Activated CD4-positive, alpha-beta T cell treated with anti-CD3 and anti-CD28 coated beads for 24 hours (primary cell): ENCODE measurements at places on chromosomes 2 and 18.

GRCh38 chr2:41880561-41881243 lies 167.1 kb upstream of the PKDCC start:
- DNase-seq = no peak

GRCh38 chr18:30469091-30469490 lies 573.5 kb downstream of the DSC3 start:
- DNase-seq = no peak

DNA sequence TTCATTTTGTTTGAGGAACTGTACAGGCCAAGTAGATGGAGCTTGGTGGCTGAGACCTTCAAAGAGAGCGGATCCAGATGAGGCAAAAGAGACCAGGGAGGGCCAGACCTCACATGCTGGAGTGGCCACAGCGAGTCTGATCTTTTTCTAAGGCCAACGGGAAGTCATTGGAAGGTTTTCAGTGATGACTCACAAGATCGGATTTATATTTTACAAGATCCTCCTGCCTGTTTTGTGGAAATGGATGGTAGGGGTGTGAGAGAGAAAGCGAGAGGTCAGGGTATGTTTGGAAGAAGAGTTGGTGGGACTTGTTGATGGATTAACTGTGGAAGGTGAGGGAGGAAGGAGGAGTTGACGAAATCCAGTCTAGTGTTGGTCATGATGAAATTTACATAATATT lies 44.6 kb upstream of the TUBA3D start:
- DNase-seq = no peak

GRCh38 chr18:63292831-63293683 lies 26.5 kb downstream of the BCL2 start:
- no peak for DNase-seq

GRCh38 chr2:46528880-46529279 lies 49.5 kb downstream of the TMEM247 start:
- DNase-seq = no peak

- no peak for DNase-seq
Measured at GRCh38 chr2:111052621-111053020, 68.1 kb upstream of the BCL2L11 start.

GRCh38 chr18:68660354-68661183 lies 54.3 kb downstream of the TMX3 start:
- DNase-seq = no peak

GRCh38 chr2:179354739-179355537 lies 90.3 kb upstream of the SESTD1 start:
- no peak for DNase-seq

GRCh38 chr18:24112874-24113615 lies 25.8 kb upstream of the CABYR start:
- no peak for DNase-seq

DNA sequence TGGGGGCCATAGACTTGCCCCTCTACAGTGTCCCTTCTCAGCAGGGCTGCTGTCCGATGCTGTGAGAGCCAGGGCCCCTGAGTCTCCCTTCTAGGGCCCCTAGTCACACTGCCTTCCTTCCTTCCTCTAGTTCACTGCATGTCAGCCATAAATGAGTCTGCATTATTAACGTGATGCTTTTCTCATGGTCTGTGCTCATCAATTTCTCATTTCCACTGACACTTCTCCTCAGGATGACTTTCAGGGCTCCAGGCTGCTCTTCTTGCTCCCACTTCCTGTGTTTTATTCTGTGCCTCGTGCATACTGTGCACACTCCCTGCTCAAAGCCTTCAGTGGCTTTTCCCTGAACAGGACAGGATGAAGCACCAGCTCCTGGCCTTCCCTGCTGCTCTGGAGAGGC lies 146.5 kb downstream of the FAM210A start:
- DNase-seq = no peak

DNA sequence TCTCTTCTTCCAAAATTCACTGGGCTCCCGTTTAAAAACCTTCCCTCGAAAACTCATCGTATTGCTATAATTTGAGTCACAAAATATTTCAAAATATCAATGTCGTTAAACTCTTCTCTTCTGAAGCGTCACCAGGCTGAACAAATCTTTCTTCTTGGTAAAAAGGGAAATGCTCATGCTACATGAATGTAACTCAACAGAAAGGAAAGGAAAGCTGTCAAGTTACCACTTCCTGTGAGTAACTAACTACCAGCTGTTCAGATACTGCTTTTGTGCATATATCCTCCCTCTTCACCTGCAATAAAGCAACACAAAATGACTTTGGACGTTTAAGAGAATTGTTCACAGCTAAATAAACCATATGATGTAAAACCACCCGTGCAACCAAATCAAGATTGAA lies 95.4 kb downstream of the DOCK10 start:
- no peak for DNase-seq

GRCh38 chr2:45984366-45984765 lies 312.8 kb upstream of the EPAS1 start:
- DNase-seq = no peak

DNA sequence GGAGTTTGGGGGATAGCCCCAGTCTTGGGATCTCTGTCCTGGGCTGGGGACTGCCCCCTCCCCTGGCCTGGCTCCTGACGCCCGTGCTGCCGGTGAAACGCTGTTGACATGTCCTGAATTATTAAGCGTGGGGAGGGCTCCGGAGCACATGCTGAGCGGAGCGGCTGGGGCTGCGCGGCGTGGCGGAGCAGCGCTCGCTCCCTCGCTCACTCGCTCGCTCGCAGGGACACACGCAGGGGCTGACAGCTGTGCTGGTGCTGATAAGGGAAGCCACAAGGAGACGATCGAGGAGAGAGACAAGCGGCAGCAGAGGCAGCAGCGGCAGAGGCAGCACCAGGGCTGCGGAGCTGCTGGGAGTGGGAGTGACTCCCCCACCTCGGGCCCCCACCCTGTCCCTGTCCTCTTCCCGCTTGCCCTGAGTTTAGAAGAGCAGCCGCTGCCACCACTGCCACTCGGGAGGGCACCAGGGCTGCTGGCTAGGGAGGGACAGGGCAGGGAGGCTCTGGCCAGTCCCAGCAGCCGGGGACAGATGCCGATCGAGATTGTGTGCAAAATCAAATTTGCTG lies at the start of gene ASIC4:
Gene ASIC4 (plus strand): TSS at position 287 of the 566 bp plus-strand sequence. CDS start 243 bp downstream, at position 530.
- DNase-seq = no peak

DNA sequence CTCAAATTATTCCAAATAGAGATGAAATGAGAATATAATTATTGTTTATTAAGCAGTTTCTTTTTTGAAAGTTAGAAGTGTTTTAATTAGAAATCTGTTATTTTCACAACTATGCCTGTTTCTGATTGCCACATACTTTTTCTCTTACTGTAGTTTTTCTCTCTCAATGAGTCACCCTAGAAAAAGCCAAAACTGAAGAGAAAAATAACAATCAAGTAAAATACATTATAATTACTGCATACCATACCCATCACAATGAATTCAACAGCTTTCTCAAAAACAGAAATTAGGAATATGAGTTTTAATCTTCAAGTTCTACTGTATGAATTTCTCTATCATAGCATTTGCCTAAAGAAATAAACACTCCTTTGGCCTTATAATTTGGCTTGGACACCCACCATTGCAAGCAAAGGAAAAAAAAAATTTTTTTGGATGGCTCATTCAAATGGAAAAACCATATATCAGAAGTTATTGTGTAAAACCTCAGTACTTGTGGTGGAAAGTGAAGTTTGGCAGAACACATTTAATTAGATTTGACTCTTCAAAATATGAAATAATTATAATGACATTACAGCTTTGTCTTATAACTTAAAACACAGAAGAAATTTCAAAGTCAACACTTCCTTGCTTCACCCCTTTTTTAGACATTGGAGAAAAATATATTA lies 138.5 kb downstream of the DYM start:
- DNase-seq = no peak

DNA sequence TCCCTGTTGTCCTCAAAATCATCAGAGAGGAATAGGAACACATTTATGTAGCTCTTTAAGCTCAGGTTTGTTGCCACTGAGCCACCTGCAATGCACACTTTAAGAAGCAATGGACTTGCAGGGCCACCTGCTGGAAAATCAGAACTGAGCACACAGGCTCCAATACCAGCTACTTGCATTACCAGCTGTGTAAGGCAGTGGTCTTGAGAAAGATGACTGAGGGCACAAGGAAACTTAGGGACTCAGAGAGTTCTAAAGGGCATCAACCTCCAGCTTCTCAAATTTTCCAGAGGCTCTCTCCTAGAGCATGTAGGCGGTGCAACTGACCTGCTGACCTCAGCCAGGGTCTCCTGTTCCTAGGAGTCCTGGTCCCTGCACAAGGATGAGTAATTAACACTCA lies 2.5 kb upstream of the CNDP2 start:
- DNase-seq = peak; percentile 10

DNA sequence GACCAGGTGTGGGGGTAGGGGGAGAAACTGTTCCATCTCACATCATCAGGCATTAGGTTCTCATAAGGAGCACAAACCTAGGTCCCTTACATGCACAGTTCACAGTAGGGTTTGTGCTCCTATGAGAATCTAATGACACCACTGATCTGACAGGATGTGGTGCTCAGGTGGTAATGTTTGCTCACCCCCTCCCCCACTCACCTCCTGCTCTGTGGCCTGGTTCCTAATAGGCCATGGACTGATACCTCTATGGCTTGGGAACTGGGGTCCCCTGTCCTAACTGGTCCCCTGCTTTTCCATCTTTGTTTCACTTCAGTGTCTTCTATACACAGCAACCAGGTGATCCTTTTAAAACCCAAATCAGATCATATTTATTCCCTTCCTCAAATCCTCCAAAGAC lies 267.8 kb downstream of the TNS1 start:
- no peak for DNase-seq

- no peak for DNase-seq
Measured at GRCh38 chr18:44098551-44099098, 582.1 kb upstream of the SETBP1 start.

- no peak for DNase-seq
Measured at GRCh38 chr2:178827739-178828485, 20.7 kb upstream of the TTN start.

GRCh38 chr2:227796045-227796711 lies 17.5 kb upstream of the CCL20 start:
- DNase-seq = no peak

- no peak for DNase-seq
Measured at GRCh38 chr2:98807221-98807620, 76.3 kb upstream of the MGAT4A start.

DNA sequence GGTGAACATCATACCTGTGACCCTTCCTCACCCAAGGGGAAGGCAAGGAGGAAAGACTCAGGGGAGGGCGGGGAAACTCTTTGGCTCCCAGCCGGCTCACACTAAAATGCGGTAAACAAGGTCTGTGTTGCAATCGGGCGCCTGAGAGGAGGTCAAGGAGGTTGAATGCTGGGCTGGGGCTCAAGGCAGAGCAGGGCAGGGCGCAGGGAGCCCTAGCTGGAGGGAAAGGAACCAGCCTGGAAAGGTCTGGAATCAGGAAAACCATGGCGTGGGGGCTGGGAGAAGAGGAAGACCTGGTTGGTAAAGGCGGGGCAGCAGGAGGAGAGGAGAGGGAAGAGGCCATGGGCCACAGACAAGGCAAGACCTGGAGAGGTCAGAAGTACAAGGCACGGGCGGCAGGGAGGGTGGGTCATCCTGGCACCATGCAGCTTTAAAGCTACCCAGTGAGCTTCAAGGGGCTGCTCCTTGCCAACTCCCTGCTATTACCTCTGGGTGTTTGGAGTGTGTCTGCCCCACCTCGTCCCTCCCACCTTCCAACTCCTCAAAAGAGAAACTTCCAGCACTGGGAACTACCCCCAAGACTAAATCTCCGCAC lies 4.8 kb upstream of the TMEM37 start:
- DNase-seq = no peak

DNA sequence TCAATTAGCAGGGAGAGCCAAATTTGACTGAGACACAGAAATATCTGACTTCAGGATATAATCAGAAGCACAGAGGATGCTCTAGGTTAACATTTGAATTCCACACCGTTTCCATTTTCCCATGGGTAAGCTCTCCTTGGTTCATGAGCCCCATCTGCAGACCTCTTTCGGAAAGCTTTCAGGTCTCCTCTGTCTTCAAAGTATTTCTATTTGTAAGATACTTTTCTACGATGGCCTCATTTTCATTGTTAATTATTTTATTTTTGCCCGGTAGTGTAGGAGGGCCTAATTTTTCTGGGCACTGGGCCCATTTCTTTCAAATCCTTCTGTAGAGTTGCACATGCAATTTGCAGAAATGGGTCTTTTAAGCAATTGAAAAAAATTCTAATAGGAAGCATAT lies 53.8 kb downstream of the LRPPRC start:
- DNase-seq = no peak

- no peak for DNase-seq
Measured at GRCh38 chr2:238388794-238389193, 37.9 kb upstream of the ASB1 start.

DNA sequence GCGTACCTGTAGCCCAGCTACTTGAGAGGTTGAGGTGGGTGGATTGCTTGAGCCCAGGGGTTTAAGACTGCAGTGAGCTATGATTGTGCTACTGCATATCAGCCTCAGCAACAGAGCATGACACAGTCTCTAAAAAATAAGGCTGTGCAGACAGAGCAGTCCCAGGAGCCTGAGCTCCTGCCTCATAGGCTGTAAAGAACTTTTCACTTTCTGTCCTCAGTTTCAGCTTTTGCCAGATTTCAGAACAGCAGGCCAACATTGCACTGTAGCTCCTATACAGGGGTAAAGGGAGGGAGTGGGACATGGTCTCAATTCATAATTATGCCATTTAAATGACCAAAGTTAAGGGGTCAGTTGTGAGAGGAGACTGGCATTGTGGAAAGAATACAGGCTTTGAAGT lies 150.6 kb downstream of the GALNT1 start:
- DNase-seq = no peak

DNA sequence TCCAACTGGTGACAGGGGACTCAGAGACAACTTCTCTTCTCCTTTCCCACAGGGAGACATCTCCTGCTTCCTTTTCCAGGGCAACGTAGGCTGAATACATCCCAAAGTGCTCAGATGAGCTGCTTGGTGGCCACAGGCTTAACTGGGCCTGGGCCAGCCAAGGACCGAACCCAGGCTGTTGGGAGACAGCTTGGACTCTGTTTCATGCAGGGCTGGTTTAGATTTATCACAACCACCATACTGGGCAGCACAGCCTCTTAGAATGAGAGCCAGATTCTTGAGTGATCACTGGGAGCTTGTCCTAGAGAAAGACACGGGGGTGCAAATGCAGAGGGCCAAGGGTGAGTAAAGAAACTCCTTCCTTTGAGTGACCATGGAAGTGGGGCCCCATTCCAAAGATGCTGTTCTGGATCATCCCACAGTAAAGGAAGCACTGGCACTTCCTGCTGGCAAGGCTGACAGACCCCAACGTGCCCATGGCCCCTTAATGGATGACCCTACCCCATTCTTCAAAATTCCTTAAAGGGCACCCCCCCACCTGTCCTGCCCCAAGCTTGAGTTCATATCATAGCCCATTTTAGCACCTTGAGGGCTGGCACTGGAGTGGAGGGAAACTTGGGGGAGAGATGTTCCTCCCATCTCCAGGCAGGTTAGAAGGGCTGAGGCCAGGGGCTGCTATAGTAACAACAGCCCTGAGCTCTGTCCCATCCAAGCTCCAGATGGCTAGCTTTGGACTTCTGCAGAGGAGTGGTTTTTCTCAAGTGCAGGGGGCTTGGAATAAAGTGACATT lies 84.1 kb downstream of the CAPN13 start:
- no peak for DNase-seq

DNA sequence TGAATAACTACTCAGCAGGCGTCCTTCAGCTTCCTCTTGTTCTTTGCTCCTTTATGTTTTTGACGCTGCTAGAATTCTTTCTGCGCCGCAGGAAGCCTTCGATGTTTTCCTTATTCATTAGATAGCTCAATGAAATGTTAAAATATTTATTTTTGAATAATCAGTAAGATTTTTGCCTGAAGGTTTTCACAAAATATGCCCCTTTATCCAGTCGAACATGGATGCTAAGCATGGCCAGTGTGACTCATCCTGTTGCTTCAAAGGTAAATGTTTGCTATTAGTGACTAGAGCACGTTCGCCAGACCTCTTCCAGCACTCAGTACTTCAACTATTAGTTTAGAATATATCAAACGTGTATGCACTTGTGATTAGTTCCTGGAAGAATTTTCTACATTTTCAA lies 7.6 kb upstream of the MEIS1 start:
- DNase-seq = no peak
